ENCODE measurements at places on chromosomes 11 and 22. TPM values are rescaled to one million over a fixed set of nuclear protein-coding genes. Genes with fewer than 3 reads are reported as not detected.

The PLAAT4 gene
- 0.42 TPM for total RNA-seq

The OOSP2 gene
- total RNA-seq: not detected

The UPK2 gene
- total RNA-seq: not detected

The CCDC188 gene
- 3.3 TPM for total RNA-seq

The ZNRF3 gene
- total RNA-seq: 9.5 TPM

The KDM4D gene
- total RNA-seq: 1.2 TPM

The MMP3 gene
- total RNA-seq: not detected

The IFITM10 gene
- 1.2 TPM for total RNA-seq

DNA sequence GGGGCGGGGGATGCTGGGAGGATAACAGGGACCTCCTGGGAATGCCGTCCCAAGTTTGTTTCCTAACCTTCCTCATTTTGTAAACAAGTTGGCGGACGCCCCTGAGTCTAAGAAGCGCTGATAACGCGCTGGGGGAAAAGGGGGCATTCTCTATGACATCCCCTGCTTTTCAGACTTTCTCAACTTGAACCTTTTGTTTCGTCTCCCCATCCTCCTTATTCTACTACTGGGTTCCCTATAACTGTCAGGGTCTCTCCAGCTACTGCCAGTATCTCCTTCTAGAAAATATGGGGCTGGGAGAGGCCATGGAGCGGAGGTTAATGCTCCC, 654 bp downstream of the TMEM86A start:
- DNase-seq: no peak

GRCh38 chr11:11531131-11531908, 90.5 kb downstream of the GALNT18 start:
- DNase-seq: no peak

DNA sequence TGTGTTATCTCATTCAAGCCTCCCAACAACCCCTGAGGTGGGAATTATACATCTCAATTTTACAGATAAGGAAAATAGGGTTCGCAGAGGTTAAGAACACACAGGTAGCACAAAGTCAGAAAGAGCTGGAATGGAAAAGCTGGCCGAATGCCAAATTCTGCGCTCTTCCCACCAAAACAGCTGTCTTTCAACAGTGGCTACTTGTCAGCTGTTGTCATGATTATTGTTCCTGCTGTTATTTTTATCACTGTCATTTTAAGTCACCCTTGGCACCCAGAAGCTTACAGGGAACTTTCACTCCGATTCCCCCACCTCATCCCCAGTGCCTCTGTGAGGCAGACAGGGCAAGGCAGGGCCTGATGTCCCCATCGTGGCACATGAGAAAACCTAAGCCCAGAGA, 74.5 kb upstream of the CSNK2A3 start:
- DNase-seq: no peak

GRCh38 chr22:36442506-36443197, 38.8 kb downstream of the TXN2 start:
- no peak for DNase-seq

DNA sequence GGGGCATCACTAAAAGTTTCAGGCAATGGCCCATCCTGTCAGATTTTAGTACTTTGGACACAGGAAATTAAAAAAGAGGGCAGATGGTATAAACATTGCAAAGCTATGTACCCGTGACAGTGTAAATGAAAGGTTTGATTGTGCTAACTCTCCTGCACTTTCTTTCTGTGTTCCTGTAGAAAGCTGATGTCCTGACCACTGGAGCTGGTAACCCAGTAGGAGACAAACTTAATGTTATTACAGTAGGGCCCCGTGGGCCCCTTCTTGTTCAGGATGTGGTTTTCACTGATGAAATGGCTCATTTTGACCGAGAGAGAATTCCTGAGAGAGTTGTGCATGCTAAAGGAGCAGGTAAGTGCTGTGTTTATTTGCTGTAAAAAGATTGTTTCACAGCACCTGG, 10.3 kb downstream of the CAT start:
- no peak for DNase-seq

- DNase-seq: no peak
Measured at GRCh38 chr11:67030976-67031375, 8.0 kb downstream of the SYT12 start.

GRCh38 chr11:34259087-34259486, 98.7 kb downstream of the ABTB2 start:
- no peak for DNase-seq

GRCh38 chr11:85540181-85540580, 87.0 kb downstream of the DLG2 start:
- no peak for DNase-seq

GRCh38 chr11:4644233-4644632, 451 bp downstream of the OR51E1 start:
- DNase-seq: no peak

DNA sequence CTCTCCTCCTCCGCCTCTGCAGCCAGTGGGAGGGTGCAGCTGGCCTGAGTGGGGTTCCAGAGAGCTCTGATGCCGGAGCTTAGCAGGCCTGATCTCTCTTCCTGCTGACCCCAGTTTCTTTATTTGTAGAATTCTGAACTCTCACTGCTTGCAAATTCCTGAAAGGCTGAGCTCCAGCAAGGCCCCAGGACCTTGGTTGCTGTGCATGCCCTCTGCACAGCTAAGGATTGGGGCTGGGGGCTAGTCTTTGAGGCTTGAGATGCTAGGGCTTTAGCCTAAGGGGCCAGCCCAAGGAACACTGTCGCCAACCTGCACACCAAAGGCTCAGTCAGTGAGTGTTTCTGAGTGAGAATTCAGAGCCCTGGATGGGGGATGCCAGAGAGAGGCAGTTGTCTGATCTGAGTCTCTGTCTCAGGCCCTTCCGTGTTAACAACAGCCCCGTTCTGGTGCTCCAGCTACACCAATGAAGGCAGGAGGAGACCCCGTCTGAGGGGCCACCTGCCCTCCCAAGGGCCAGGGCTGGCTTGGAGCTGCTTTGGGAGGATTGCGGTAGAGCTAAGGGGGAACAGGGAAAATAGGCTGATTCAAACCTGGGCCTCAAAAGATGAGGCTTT, 106.0 kb upstream of the LMO1 start:
- DNase-seq: no peak

GRCh38 chr11:67640021-67640757, 626 bp upstream of the TBX10 start:
- DNase-seq: no peak

DNA sequence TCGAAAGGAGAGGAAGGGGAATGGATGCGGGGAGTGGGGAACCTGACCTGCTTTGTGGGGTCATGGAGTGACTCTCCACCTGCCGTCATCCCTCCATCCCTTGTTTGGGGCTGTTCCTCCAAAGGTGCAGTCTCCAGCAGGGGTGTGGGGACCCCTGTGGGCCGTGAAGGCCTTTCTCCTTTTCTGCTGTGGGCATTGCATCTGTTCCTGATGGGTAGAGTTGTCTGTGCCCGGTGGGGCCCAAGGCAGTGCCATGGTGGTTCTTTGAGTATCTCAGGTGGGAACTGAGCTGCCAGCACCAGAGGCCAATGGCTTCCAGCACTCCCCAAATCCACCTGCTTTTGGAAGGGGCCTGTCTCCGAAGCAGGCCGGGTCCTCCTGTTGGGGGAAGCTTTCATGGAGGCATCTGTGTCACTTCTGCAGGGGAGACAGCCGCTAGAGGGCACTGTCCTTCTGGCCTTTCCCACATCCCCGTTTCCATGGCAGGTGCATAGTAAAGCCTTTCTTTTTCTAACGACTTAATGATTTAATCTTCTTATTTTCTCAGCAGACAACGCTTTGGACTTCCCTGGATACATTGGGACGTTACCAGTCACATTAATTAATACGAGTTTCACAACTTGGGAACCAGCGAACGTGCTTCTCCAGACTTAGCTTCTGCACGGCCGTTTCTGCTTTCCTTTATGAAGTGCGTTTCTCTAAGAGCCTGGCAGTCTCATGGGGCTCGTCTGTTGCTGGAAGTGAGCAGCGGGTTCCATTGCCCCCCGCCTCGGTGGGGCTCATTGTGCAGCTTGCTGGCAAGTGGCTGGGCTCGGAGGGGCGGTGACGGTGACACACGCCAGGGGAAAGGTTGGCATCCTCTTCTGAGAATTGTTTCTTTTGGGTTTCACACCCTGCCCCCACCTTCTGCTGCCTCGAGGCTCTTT, 57.1 kb downstream of the PARVB start:
- peak; percentile 59 for DNase-seq

- DNase-seq: no peak
Measured at GRCh38 chr11:70063555-70063954, 14.6 kb upstream of the ANO1 start.

- DNase-seq: no peak
Measured at GRCh38 chr11:19199771-19200170, 2.0 kb downstream of the CSRP3 start.

GRCh38 chr11:120134931-120135228, 3.0 kb downstream of the TRIM29 start:
- no peak for DNase-seq

- DNase-seq: peak; percentile 37
Measured at GRCh38 chr11:78715639-78716311, 141.1 kb upstream of the NARS2 start.

DNA sequence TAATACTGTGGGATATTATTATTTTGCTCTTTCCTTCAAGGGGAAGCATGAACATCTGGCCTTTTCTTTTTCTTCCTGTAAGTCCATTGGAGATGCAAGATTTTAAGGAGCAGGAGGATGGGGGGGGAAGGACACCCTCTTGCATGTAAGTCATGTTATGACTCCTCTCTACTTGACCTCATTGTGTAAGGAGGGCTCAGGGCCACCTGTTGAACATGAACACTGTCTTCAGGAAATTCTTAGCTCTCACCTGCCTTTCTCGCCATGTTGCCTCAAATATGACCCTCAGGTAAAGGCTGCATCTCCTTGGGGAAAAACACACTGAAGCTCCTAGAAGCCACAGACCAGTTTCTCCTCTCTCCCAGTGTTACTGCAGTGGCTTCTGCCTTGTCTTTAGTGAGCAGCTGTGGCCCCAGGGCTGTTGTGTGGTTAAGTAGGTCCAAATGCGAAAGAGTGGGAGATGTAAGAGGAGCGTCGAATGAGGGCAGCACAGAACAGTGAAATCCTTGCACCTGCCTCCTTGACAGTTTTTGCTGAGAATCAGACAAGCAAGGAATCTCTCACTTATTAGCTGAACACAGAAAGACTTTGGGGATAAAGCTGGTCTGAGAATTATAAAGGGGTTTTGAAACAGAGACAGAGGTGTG, 1.3 kb upstream of the RAG1 start:
- no peak for DNase-seq

DNA sequence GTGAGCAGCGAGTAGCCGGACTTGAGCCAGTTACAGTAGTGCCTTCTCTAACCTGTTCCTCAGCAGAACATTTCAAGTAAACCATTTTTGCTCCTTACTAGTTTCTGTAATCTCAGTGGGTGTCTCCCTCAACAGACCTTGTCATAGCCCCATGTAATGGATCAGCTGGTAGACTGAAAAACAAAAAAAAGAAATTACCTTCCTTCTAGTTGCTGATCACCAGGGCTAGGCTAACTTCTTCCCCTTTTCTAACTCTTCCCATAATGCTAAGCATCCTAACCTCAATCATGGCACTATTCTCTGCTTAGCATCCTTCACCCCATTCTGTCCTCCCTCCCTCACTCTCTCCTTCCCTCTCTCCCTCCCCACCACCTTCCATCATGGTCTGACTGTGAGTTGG, 35.8 kb upstream of the CBX6 start:
- no peak for DNase-seq

- DNase-seq: no peak
Measured at GRCh38 chr11:19614370-19614940, 98.2 kb upstream of the NAV2 start.

DNA sequence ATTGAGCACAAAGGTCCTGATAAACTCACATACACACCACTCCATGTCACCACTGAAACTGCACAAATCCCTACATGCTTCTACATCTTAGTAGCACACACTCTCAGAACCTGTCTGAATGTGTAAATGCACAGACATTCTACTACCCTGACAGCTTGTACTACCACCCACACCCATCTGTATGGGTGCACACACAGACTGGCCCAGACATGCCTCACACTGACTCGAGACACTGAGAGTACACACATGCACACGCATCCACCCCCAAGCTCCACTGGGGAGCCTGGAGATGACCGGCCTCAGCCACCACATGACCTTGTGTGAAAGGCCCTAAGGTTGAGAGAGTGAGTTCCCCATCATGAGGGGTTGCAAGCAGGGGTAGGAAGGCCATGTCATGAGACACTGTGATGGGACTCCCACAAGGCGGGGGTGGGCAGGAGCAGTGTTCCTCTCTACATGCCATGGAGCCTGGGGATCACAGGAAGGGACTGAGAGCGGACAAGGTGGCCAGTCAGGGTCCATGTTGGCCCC, 28.1 kb downstream of the ARAP1 start:
- DNase-seq: no peak

GRCh38 chr11:66055021-66055420, 2.9 kb downstream of the SF3B2 start:
- no peak for DNase-seq
